Lung (tissue), 17 donors: ENCODE measurements at places on chromosomes 7 and 10. TPM values are rescaled to one million over a fixed set of nuclear protein-coding genes. Genes with fewer than 3 reads are reported as not detected.

The GOLGA7B gene
- 0.23 TPM for total RNA-seq

The FFAR4 gene
- total RNA-seq = 0.06 TPM

The CALCR gene
- total RNA-seq = 0.20 TPM

The ADRA2A gene
- 0.37 TPM for total RNA-seq

The LLCFC1 gene
- total RNA-seq = not detected

The VGF gene
- total RNA-seq = 1.4 TPM

The ABCC2 gene
- total RNA-seq = 1.1 TPM

DNA sequence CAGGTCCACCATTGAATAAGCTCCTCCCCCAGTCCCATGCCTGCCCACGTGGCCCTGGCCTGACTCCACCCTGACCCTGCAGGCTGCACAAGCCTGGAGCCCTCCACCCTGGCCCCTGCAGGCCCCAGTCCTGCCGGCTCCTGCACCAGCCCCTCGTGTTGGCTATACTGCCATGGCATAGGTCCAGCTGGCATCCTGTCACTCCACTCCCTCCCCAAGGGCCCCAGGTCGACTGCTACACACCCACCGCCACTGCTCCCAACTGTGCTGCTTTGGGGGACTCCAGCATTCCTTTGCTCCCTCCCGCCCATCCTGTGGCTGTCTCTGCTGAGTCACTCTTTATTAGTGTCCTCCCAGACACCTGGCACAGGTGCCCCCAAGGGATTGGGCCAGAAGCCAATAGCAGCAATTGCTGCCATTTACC lies 32.4 kb upstream of the HSPA12A start:
- no peak overlapping the region for H3K4me3 ChIP-seq
- H3K27me3 ChIP-seq = no peaks in the 10 kb centered on the region
- H3K36me3 ChIP-seq = no peaks in the 10 kb centered on the region
- no peaks in the 10 kb centered on the region for H3K4me1 ChIP-seq
- peak; percentile 22 for DNase-seq

DNA sequence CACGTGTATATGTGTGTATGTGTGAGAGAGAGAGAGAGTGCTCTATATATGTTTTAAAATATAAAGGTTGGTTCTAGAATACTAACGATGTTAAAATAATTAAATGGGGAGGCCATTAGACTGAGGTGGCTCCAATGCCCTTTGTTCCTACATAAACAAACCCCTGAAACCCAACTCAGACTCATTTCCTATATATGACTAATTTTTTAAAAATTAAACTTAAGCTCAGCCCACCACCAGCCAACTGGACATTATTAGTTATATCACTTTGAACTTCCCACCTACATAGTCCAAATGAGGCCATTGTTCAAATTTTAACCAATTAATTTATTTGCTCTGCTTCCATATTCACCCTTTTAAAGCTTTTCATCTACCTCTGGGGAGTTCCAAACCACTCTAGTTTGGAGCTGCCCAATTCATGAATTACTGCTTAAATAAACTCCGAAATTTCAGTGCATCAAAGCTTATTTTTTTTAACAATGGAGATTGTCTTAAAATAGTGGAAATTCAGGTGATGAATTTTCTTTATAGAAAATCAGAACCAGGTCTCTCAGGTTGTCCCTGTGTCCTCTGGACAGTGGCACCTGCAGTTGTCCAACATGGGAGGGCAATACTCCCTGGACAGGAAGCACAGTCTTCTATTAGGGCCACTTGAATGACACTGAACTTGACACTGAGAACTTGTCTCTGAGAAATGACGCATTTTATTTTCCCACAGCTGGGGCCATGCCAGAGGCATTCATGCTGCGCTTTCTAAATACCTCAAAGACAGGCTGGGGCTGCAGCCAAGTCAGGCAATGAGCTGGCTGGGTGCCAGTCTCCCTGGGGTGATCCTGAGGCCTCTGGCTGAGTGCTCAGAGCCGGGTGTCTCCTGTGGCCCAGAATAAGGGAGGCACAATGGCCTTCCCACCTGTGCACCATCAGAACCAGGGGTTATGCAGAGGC lies 109.5 kb upstream of the TMEM72 start:
- H3K27ac ChIP-seq = no peak overlapping the region
- no peak overlapping the region for H3K4me3 ChIP-seq
- no peaks in the 10 kb centered on the region for H3K27me3 ChIP-seq
- peak; percentile 78 for DNase-seq
- no peaks in the 10 kb centered on the region for H3K36me3 ChIP-seq

DNA sequence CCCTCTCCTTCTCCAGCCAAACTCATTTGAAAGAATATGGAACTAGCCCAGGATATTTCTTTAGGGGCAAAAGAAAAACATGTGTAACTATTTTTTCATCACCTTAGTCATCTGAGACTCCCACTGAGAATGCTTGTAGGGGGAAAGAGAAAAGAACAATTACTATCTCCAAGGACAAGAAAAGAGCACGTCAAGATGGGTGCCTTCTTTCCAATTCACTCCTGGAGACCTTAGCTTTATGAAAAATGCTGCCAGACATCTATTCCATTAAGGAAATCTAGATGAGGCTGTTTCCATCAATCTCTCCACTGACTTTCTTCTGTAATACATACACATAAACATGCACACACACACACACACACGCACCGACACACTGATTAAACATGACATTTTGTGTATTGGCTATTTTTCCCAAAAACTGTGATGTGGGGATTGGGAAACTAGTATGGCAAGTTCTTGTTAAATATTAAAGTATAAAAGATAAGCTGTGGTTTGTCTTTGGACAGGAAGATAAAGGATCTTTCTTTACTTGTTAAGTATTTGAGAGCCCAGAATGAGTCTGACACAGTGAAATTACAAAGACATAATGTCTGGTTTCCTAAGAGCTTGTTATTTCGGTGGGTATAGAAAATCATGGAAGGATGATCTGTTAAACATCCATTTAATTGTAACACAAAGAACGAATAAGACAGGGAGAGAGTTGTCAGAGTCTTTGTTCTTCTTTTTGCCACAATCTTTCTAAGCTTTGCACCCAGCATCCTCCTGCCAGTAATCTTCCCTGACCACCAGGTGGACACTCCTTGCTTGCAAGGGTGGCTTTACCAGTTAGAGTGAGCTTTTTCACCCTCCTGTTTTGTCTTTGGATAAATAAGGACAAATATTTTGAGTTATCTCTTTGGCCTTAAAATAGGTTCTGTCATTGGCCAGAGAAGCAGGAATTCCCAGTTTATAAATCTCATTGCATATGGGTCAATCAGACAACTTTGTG lies 177.3 kb upstream of the TMEM72 start:
- H3K4me3 ChIP-seq = no peak overlapping the region
- no peaks in the 10 kb centered on the region for H3K27me3 ChIP-seq
- H3K36me3 ChIP-seq = no peaks in the 10 kb centered on the region
- no peaks in the 10 kb centered on the region for H3K4me1 ChIP-seq
- H3K27ac ChIP-seq = no peak overlapping the region

GRCh38 chr7:35257251-35258124 lies 3.6 kb upstream of the TBX20 start:
- no peak overlapping the region for H3K4me3 ChIP-seq
- H3K27ac ChIP-seq = peak overlapping the region; percentile 82
- DNase-seq = peak; percentile 46
- peaks cover 95% of the 10 kb centered on the region for H3K27me3 ChIP-seq
- no peaks in the 10 kb centered on the region for H3K36me3 ChIP-seq

- no peaks in the 10 kb centered on the region for H3K4me1 ChIP-seq
- H3K4me3 ChIP-seq = no peak overlapping the region
- no peaks in the 10 kb centered on the region for H3K27me3 ChIP-seq
- no peak for DNase-seq
- no peak overlapping the region for H3K27ac ChIP-seq
- H3K36me3 ChIP-seq = no peaks in the 10 kb centered on the region
These were observed 8.9 kb downstream of the CFAP43 start for GRCh38 chr10:104223304-104223703.

GRCh38 chr7:151341357-151342101 lies at the start of gene NUB1:
TSS of gene NUB1 (plus strand) at chr7:151341812. CDS start at chr7:151345350, 3,538 bp downstream.
- H3K4me1 ChIP-seq = peaks cover 5% of the 10 kb centered on the region
- DNase-seq = peak; percentile 90
- peak within 1 kb of the TSS; percentile 91 for H3K27ac ChIP-seq
- peak within 1 kb of the TSS; percentile 98 for H3K4me3 ChIP-seq
- peaks cover 14% of the 10 kb centered on the region for H3K36me3 ChIP-seq
- H3K27me3 ChIP-seq = no peaks in the 10 kb centered on the region

- DNase-seq = no peak
- H3K4me3 ChIP-seq = no peak overlapping the region
- no peak overlapping the region for H3K27ac ChIP-seq
- H3K4me1 ChIP-seq = peaks cover 3% of the 10 kb centered on the region
These were observed 149.1 kb upstream of the ADO start for GRCh38 chr10:62655337-62655994.

- H3K36me3 ChIP-seq = no peaks in the 10 kb centered on the region
- no peaks in the 10 kb centered on the region for H3K4me1 ChIP-seq
- H3K27me3 ChIP-seq = no peaks in the 10 kb centered on the region
- no peak overlapping the region for H3K4me3 ChIP-seq
- H3K27ac ChIP-seq = no peak overlapping the region
These were observed 9.9 kb downstream of the GPR85 start for GRCh38 chr7:113076703-113077102.

DNA sequence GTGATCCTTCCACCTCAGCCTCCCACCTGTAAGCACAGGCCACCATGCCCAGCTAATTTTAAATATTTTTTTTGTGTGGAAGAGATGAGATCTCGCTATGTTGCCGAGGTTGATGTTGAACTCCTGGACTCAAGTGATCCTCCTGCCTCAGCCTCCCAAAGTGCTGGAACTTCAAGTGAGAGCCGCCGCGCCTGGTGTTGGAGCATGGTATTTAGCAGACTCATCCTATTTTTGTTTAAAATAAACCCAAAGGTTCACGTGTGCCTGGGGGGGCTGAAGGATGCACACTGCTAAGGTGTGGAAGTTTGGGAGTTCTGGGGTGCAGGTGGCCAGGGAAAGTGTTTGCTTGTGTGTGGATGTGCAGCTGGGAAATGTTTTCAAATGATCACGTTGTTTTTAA lies 18.1 kb downstream of the PDGFA start:
- H3K27ac ChIP-seq = no peak overlapping the region
- H3K36me3 ChIP-seq = peaks cover 8% of the 10 kb centered on the region

- H3K27ac ChIP-seq = no peak overlapping the region
- H3K4me3 ChIP-seq = no peak overlapping the region
- H3K27me3 ChIP-seq = no peaks in the 10 kb centered on the region
- no peaks in the 10 kb centered on the region for H3K36me3 ChIP-seq
These were observed 373.1 kb downstream of the MALRD1 start for GRCh38 chr10:19421674-19422073.

DNA sequence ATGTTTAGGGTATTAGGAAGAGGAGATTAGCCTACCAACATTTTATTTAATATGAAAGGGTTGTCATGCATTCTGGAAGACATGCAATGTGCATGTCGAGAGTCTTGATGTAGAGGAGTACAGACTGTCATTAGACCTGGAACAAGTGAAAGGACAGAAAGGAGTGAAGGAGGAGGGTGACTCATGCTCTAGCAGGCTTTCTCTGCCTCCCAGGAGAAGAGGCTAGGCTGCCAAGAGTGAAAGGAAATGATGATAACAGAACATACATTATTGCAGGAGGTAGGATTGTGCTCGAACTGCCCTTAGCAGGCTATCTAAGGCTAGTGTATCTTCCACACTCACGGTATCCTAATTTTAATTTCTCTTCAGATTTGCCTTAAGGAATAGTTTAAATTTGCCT lies 228.8 kb downstream of the EXOC4 start:
- H3K27me3 ChIP-seq = no peaks in the 10 kb centered on the region
- H3K36me3 ChIP-seq = peaks cover 5% of the 10 kb centered on the region
- H3K4me1 ChIP-seq = no peaks in the 10 kb centered on the region
- no peak for DNase-seq
- H3K4me3 ChIP-seq = no peak overlapping the region

GRCh38 chr7:42180806-42181205 lies 56.2 kb downstream of the GLI3 start:
- H3K36me3 ChIP-seq = peaks cover 2% of the 10 kb centered on the region
- H3K4me1 ChIP-seq = peaks cover 10% of the 10 kb centered on the region
- no peak overlapping the region for H3K27ac ChIP-seq
- H3K4me3 ChIP-seq = no peak overlapping the region
- H3K27me3 ChIP-seq = no peaks in the 10 kb centered on the region

GRCh38 chr7:34759477-34760125 lies 101.6 kb downstream of the NPSR1 start:
- H3K27ac ChIP-seq = no peak overlapping the region
- no peaks in the 10 kb centered on the region for H3K4me1 ChIP-seq
- no peaks in the 10 kb centered on the region for H3K27me3 ChIP-seq

DNA sequence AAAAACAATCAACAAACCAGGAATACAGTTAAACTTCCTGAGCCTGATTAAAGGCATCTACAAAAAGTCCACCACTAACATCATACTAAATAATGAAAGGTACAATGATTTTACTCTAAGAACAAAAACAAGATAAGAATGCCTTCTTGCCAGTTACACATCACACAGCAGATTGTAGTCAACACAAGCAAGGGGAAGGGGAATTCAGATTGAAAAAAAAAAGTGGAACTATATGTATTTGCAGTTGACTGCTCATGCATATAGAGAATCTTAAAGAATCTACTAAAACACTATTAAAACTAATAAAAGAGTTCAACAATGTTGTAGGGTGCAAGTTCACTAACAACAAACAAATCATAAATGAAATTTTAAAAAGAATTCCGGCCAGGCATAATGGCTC lies 28.5 kb downstream of the ZNF33B start:
- DNase-seq = no peak
- H3K36me3 ChIP-seq = peaks cover 17% of the 10 kb centered on the region
- no peaks in the 10 kb centered on the region for H3K4me1 ChIP-seq
- no peak overlapping the region for H3K4me3 ChIP-seq
- no peak overlapping the region for H3K27ac ChIP-seq

GRCh38 chr7:18530224-18531179 lies 35.0 kb downstream of the HDAC9 start:
- no peaks in the 10 kb centered on the region for H3K27me3 ChIP-seq
- H3K4me3 ChIP-seq = no peak overlapping the region

DNA sequence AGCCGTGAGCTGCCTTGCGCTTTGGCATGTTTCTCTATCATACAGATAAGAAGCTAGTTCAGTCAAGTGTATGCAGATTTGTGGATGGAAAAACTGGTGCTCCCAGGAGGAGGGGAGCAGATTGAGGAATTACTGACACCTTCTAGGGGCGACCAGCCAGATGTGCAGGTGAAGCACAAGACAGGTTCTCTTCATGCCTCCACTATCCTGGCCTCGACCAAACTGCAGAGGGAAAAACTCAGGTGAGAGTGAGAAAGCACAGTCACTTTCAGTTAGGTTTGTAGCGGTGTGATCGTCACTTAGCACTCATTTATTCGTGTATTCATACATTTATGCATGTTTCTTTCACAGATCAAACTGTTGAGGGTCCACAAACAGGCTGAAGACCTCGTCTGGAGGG lies 600 bp upstream of the DBNL start:
- peaks cover 4% of the 10 kb centered on the region for H3K36me3 ChIP-seq
- H3K4me1 ChIP-seq = no peaks in the 10 kb centered on the region

DNA sequence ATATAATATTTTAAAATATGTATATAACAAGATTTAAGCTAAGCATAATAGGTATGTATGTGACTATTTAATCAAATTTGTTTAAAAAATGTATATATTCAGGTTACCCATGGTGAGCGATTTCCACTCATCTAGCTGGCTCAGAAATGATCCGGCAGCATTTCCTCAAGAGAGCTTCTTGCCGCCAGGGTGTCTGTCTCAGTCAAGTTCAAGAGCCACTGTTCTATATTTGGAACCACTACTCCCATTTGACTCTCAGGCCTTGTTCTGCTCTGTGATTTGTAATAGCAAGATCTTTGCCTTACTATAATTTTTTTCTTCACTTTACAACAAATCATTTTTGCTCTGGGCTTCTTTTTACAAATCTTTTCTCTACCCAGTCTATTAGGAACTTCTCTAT lies 48.7 kb upstream of the CNTNAP2 start:
- peak; percentile 41 for DNase-seq
- H3K27me3 ChIP-seq = no peaks in the 10 kb centered on the region
- H3K36me3 ChIP-seq = no peaks in the 10 kb centered on the region
- no peak overlapping the region for H3K27ac ChIP-seq

GRCh38 chr7:132759482-132760243 lies 183.4 kb upstream of the PLXNA4 start:
- no peak for DNase-seq
- H3K27me3 ChIP-seq = no peaks in the 10 kb centered on the region
- no peaks in the 10 kb centered on the region for H3K4me1 ChIP-seq
- H3K36me3 ChIP-seq = no peaks in the 10 kb centered on the region
- H3K27ac ChIP-seq = no peak overlapping the region
